ENCODE measurements at places on chromosomes 16 and 17.

DNA sequence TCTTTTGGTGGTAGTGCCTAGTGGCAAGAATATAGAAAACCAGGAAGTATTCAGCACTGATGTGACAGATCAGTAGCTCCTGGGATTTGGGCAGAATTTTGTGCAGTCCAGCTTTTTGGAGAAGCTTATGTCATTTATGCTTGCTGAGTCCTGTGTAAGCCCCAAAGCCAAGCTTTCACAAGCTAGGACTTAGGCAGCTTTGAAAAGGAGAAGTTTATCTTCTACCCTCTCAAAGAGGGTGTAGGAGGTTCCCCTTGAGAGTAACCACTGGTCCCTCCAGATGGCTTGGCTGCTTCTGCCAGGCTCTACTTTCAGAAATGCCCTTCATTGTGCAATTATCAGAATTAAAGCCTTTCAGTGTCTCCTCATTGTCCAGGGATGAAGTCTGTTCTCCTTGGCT, 78.8 kb downstream of the CES1 start:
- no peak for DNase-seq

- DNase-seq: no peak
Measured at GRCh38 chr17:29039764-29040598, 3.0 kb upstream of the PIPOX start.

- DNase-seq: no peak
Measured at GRCh38 chr16:80147026-80147655, 393.7 kb upstream of the DYNLRB2 start.

GRCh38 chr16:24478401-24478800, 61.0 kb upstream of the RBBP6 start:
- no peak for DNase-seq

- peak; percentile 72 for DNase-seq
Measured at GRCh38 chr16:30068750-30069610, 3.4 kb downstream of the ALDOA start.

- no peak for DNase-seq
Measured at GRCh38 chr17:15143524-15143923, 121.6 kb downstream of the PMP22 start.

GRCh38 chr17:55666806-55667205, 55.9 kb downstream of the TMEM100 start:
- DNase-seq: no peak

DNA sequence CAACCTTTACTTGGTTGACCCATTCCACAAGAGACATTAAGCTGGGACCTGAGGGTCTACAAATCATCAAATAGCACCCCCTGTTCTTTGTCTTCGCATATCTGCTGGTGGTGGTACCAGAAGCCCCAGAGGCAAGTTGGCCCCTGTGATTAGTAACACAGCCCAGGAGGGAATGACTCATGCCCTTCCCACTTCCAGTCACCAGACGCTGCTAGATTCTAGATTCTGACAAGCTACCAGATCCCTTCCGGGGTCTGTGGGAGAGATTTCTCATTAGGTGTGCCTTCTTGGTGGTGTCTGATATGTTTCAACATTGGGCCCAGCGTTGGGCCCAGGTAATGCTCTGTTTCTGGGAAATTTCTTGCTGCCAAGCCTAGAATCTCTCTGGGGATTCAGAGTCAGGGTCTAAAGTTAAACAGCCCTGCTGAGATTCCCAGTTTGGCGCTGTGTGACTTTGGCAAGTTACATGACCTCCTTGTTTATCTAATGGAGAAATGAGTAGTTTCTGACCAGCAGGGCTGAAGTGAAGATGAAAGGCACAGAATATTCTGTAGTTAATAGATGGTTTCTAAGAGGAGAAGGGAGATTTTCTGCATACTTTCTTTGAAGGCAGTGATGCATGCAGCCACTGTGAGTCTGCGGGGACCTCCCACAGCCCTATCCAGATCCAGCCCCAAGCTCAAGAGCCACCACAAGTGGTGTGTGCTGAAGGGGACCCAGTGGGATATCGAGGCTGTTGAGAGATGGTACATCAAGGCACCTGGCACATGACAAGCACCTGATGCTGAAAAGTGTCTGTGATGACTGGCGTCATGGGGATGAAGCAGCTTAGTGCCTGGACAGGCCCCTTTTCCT, 3.9 kb downstream of the TRPV2 start:
- peak; percentile 18 for DNase-seq

- DNase-seq: no peak
Measured at GRCh38 chr16:84879569-84880487, 60.0 kb downstream of the CRISPLD2 start.

DNA sequence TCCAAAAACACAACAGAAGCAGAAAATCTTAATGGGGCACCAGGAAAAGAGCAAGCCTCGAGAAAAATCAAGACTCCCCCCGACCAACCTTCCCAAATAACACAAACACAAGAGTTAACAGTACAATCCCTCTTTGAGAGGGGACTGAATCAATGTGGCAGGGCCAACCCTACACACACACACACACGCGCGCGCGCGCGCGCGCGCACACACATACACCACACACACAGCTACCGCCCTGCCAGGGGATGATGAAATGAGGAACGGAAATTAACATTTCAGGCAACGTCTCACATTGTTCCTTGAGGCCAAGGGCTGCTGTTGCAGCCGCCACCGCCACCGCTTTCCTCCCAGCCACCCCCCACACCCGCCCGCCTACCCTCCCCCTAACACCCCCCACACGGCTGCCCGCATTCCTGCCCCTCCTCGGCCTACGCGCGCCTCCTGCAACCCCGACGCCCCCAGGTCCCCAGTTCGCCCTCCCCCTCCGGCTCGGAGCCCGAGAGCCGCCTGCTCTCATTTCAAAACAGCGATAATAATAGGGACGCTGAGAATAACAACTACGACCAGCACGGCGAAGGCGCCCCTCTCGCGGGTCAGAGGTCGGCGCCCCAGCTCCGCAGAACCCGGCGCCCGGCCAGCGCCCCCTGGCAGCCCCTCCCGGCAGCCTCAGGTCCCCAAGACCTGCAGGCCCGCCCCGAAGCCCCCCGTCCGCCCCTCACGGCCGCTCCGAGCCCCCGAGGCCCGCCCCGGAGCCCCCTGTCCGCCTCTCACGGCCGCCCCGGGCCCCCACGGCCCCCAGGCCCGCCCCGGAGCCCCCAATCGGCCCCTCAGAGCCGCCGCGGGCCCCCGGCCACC, 1.1 kb downstream of the ANKRD11 start:
- DNase-seq: peak; percentile 88
